IPS-NIHi11 (cell line): ENCODE measurements at places on chromosomes 6 and 20.

DNA sequence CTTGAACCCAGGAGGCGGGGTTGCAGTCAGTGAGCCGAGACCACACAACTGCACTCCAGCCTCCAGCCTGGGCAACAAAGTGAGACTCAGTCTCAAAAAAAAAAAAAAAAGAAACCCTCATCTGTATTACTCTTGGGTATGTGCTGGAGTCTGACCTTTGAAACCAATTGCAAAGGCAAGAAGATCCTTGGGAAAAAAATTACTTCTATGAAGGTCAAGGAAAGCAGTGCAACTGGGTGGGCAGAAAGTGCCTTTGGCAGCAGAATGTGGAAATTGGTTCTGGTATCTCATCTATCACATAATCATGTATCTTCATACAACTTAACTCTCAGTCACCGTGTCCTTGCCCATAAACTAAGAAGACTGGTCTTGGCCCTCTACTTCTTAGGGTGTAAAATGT lies 7.7 kb upstream of the RPL7L1 start:
- DNase-seq = no peak

DNA sequence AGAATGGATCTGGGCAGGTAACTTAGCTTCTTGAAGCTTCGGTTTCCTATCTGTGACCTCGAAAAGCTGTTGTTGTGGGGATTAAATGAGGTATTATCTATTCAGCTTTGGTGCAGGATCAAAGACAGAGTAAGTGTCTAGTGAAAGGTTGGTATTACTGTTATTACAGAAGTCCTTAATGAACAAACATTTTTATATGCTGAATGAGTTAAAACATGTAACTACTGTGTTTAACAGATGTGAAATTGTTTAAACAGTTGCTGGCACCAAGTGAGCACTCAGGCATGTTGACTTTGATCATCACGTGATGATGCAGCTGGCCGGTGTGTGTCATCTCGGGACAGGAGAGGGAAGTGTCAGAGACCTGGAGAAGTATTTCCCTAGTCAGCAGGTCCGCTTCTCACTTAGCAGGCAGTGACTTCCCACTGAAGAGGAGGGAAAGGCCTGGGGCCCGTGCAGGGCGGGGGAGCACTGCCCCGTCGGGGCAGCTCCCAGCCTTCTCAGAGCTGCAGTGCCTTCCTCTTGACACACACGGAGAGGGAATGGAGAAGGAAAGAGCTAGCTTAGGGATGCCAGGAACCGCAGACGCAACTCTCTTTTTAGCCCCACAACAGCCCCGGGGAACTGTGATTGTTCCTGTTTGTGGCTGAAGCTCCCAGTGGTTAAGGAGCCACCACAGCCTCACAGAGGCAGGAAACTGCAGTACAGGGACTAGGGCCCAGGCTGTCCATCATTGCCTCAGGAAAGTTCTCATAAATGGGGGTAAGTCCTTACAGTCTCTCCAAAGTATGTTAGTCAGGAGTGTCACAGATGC lies 18.0 kb downstream of the TUBB2A start:
- no peak for DNase-seq

GRCh38 chr6:55437141-55437540 lies 109.9 kb downstream of the GFRAL start:
- DNase-seq = no peak

DNA sequence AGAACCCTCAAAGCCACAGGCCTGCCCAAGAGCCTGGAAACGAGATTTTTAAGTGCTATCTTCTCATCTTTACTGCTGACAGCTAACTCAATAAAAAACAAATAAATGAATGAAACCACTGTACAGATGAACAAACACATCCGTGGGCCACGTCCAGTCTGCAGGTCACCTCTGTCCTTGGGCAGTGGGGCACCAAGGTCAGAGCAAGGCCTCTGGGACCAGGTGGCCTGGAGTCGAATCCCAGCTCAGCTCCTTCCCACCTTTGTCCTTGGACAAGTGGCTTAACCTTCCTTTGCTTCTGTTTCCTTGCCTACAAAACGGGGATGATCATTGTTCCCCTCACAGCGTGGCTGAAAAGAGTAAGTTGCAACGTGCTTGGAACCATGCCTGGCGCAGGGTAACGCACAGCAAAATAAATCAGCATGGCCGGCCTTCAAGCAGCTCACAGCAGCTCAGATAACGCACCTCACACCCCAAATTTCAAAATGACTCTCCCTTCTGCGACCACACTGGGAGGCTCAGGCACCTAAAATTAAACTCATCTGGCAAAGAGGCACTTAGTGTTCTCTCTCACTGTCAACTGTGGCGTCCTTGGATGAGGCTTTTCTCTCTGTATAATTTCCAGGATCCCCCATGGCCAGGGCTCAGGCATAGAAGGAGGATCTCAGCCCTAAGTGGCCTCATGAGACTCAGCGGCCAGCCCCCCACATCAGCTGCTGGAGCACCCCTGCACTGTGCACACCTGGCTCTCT lies 35.7 kb downstream of the RRBP1 start:
- DNase-seq = no peak

DNA sequence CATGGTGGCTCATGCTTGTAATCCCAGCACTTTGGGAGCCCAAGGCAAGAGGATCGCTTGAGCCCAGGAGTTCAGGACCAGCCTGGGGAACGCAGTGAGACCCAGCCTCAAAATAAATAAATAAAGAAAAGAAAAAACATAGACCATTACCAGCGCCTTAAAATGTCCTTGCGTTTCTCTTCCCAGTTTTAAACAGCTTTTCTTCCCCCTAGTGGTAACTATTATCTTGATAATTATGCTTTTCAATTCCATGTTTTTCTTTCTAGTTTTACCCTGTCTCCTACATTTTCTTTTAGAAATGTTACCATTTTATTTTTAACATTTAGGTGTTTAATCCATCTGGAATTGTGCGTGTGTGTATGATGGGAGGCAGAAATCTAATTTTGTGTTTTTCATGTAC lies 24.4 kb downstream of the DNAH8 start:
- no peak for DNase-seq

- DNase-seq = no peak
These were observed 7.7 kb upstream of the PBOV1 start for GRCh38 chr6:138225953-138226352.

- no peak for DNase-seq
These were observed 115.0 kb downstream of the TSHZ2 start for GRCh38 chr20:53087037-53087777.

- no peak for DNase-seq
These were observed 57.6 kb downstream of the TENT5A start for GRCh38 chr6:81694855-81695254.
